Prostate gland (tissue), 2 donors: ENCODE measurements at places on chromosomes 12 and 14. TPM values are rescaled to one million over a fixed set of nuclear protein-coding genes. Genes with fewer than 3 reads are reported as not detected.

DNA sequence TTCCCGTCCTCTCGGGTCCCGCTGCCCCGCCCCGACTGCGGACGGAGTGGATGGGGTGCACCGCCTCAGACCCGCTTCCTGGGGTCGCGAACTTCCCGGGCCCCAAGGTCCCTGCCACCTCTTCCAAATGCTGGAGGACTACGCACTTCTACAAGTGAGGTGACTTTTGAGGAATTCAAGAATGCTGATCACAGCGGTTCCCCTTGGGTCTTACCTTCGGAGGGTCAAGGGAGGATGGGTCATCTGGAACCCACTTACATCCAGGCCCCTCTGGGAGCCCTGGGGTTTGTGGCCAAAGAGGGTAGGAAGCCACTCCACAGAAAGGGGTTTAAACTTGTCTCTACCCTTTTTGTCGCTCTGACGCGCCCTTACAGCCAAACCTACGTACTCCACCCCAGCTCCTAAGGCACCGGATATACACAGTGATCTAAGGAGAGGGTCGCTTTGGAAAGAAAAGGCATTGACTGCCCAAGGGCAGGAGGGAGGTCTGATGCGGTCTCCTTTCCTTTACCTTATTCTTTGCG lies 532 bp upstream of the PRKD1 start:
- DNase-seq, result no peak

- DNase-seq, result peak; percentile 96
Measured at GRCh38 chr14:23153851-23154796, 29.3 kb downstream of the SLC7A8 start.

DNA sequence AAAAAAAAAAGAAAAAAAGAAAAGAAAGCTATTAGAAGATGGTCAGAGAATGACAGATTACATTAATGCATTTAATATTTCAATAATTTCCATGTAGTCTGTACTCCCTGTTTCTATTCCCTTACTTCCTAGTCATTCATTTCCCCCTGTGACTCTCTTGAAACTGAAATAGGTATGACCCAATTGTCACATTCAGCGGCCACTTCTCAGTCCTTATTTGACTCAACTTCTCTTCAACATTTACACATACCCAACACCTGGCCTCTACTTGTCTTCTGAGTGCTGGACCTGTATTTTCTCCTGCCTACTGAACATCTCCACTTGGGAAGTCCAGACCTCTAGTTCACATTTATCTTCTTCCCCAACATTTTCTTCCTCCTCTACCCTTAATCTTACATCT lies 7.2 kb downstream of the EEA1 start:
- DNase-seq, result no peak

The SVOP gene
- total RNA-seq, result not detected

The TMTC3 gene
- 15.1 TPM for total RNA-seq

The ADAMTS20 gene
- total RNA-seq, result not detected
